ENCODE measurements at places on chromosomes 3 and 15.
A peak's percentile ranks its signal among the peaks of the same experiment; 100 is the strongest.

- DNase-seq = no peak
Observed at GRCh38 chr3:21152555-21152954, 598.5 kb downstream of the ZNF385D start.

DNA sequence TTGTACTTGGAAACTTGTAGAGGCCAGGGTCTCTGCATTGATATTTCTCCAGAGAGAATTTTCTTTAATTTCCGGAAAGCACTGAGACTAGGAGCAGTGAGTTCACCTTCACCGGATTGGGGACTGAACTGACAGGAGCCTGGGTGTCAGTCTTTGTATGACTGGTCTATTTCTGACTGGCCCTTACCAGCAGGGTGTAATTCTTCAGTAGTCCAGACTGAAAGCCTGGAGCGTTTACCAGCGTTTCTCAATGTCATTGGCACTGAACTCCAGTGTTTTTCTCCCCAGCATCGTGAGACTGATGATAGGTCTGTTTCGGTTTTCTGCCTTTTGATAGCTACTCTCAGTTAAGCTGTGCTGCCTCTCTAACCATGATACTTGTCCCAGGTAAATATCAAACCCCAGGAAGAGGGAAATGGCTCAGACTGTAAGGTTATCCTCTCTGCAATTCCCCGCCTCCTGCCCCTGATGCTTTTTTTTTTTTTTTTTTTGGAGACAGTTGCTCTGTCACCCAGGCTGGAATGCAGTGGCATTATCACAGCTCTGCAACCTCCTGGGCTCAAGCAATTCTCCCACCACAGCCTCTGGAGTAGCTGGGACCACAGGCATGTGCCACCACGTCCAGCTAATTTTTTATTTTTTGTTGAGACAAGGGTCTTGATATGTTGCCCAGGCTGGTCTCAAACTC lies 103.6 kb downstream of the CACNA2D3 start:
- no peak for DNase-seq

GRCh38 chr15:74022706-74023470 lies 28.4 kb downstream of the PML start:
- DNase-seq = no peak

GRCh38 chr3:30518872-30519271 lies 87.5 kb upstream of the TGFBR2 start:
- no peak for DNase-seq

DNA sequence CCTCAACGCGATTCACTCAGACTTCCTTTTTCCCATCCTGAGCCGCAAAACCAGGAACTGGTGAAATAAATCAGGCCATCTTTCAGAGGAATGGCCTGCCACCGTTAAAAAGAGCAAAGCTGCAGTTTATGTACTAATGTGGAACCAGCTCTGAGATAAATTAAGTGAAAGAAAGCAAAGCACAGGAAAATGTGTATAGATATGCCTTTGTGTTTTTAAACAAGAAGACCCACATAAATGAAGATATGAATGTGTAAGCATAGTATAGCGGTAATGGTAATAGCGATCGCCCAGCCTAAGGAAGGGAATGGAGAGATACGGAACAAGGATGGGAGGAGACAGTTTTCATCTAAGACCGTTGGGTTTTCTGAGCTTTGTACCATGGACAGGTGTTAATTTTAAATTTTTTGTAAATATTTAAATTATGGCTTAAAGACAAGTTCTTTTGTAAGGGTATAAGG lies 30.8 kb upstream of the RPN1 start:
- DNase-seq = peak; percentile 65

GRCh38 chr3:157128771-157129681 lies 30.9 kb downstream of the CCNL1 start:
- no peak for DNase-seq

DNA sequence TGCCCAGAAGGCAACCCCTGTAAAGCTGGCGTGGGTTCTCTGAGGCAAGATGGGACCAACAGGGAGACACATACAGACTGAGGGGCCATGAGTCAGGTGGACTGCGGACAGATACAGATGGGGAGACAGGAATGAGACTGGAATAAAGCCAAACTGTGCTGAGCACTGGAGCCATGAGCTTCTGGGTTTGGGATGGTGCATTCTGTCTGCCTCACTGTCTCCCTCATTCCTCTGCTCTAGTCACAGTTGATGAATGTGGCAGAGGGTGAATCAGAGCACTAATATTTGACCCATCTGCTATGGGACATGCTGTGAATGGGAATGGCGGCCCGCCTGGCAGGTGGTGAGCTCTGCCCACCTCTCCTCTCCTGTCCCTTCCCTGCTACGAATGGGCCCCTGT lies 262.9 kb downstream of the EPHB1 start:
- peak; percentile 84 for DNase-seq

GRCh38 chr15:43266386-43266785 lies 342 bp downstream of the TGM5 start:
- no peak for DNase-seq

- DNase-seq = peak; percentile 28
Observed at GRCh38 chr3:186209810-186210752, 101.2 kb upstream of the ETV5 start.

DNA sequence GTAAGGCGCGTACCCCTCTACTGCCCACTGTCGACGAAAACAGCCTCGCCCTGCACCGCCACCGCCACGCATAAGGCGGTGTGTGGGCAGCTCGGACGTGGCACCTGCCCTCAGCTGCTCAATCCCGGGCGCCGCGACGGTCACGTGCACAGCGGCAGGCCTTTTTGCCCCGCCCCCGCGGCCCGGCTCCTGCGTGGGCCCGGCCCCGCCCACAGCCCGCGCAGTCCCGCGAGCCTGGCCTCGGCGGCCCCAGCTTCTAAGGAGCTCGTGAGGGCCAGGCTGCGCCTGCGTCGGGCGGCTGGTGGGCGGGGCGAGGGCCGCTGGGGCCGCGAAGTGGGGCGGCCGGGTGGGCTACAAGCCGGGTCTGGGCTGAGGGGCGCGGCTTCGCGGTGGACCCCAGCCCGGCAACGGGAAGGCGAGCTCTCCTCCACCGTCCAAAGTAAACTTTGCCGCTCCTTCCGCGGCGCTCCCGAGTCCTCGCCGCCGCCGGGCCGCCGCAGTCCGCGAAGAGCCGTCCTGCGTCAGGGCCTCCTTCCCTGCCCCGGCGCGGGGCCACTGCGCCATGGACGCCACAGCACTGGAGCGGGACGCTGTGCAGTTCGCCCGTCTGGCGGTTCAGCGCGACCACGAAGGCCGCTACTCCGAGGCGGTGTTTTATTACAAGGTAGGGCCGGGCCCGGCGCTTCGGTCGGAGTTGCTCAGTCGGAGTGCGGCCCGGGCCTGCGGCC lies at the start of gene CAPN7:
Gene CAPN7 (plus strand): TSS at position 313 of the 728 bp plus-strand sequence. CDS start 250 bp downstream, at position 563.
- no peak for DNase-seq

DNA sequence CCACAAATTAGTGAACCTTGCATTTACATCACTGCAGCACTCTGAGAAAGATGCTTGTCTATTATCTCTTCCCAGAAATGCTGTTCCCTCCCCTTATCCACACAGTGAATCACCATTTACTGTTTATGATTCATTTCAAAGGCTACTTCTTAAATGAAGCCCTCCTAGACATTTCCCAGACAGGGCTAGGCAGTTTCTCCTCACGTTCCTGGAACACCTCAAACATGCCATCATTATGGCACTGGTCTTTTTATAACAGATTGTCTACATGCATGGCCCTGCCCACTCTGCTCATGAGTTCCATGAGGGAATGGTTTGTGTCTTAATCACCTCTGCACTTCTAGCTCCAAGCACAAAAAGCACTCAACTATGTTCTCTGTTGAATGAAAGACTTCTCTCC lies 32.2 kb upstream of the TM2D3 start:
- DNase-seq = no peak

GRCh38 chr15:28098766-28099554 lies at the start of gene OCA2:
OCA2 (minus strand) TSS chr15:28099315; CDS start chr15:28081874, 17,441 bp downstream.
- DNase-seq = peak; percentile 15

DNA sequence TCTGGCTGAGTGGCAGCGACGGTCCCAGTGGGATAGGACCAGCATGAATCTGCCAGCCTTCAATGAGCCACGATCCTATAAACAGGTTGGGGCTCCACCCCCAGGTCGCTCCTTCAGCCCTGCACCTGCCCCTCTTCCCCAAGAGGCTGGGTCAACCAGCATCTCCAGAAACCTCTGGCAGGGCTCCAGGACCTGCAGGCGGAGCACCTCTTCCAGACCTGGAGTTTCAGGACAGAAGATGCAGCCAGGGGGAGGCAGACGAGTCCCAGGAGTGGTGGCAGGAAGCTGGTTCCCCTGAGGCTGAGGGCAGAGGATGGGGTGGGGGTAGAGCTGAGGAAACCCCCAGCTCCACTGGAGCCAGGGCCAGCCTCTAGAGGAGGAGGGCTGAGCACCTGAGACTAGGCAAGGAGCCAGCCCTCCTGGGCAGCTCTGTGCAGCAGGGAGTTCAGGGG lies at the start of gene PLA2G4D:
Gene PLA2G4D (minus strand): TSS at position 51 of the 452 bp plus-strand sequence. CDS start 103 bp downstream, outside the sequence.
- no peak for DNase-seq

DNA sequence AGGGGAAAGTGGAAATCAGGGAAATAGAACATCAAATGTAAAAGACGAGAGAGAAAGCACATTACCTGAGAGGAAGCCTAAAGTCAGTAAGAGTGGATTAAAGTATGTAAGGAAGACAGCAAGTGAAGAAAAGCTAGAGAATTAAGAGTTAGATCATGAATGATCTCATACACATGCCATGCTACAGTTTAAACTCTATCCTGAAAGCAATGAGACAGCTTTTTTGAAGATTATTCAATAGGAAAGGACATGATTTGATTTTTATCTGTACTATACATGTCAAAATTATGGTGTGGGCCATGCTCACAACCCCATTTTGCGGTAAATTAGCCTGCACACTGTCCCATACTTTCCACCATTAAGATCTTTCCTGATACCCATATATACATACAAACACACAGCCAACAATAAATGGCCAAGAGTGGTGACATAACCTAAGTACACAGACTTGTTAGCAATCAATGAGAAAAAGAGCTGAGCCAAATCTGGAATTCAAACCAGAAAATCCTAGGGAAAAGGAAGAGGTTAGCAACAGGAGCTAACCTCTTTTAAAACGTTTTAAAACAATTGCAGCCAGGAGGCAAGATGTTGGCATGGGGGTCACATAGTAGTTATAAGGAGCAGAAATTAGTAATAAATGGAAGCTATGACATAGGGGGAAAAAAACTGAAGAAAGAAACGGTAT lies 4.5 kb downstream of the MYO9A start:
- DNase-seq = no peak

GRCh38 chr3:182794455-182795388 lies 1.4 kb downstream of the ATP11B start:
- no peak for DNase-seq

DNA sequence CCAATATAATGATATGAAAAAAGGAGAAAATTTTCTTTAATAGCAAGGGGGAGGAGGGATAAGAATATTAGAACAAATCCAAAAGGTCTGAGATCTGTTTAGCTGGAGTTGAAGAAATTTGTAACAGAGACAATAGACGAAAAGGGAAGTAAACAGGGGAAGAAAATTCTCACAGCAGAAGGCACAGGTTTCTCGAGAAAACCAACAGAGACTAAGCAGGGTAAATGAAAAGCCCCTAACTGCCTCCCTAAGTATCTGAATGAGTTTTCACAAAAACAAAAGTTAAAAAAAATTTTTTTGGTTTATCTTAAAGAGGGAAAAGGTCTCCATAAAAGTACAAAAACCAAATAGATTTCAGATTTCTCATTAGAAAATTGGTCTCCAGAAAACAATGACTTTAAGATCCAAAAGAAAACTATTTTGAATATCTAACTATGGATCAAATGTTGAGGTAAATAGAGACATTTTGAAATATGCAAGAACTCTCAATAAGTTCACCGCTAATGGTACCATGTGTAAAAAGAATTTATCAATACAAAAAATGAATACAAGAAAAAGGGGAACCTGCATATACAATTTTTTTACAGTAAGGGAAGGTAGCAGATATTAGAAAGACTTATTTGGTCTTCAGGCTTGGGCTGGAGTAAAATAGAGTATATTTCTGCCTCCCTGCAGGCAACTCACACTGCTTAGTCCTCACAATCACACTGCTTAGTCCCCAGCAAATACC lies 23.9 kb upstream of the NEK10 start:
- no peak for DNase-seq

GRCh38 chr3:18046131-18046915 lies 303.9 kb upstream of the TBC1D5 start:
- no peak for DNase-seq

DNA sequence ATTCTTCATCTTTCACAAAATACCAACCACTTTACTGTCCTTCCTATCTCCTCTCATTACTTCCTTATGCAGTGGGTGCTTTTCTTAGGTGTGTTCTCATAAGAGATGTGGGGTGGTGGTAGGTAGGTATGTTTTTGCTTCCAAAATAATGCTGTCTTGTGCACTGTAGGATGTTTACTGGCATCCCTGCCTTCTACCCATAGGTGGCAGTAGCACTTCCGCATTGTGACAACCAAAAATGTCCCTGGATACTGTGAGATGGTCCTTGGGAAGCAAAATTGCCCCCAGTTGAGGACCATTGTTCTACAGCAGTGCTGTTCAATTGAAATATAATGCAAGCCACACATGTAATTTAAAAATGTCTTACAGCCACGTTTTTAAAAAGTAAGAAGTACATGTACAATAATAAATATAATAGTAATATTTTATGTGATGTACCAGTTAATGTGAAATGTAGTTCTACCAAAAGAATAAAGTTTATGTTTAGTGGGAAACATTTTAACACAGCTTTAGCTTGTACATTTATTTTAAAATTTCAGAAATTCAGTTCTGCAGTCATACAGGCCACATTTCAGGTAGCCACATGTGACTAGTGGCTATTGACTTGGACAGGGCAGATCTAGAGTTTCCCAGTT lies 75.2 kb downstream of the NEO1 start:
- peak; percentile 17 for DNase-seq

- DNase-seq = no peak
Observed at GRCh38 chr3:128569756-128570155, 76.8 kb upstream of the GATA2 start.

GRCh38 chr3:128854475-128854874 lies 24.9 kb upstream of the ACAD9 start:
- no peak for DNase-seq

GRCh38 chr3:104198131-104198530 lies 1168.6 kb upstream of the ALCAM start:
- DNase-seq = no peak

GRCh38 chr15:41949401-41950126 lies 22.8 kb downstream of the EHD4 start:
- no peak for DNase-seq

DNA sequence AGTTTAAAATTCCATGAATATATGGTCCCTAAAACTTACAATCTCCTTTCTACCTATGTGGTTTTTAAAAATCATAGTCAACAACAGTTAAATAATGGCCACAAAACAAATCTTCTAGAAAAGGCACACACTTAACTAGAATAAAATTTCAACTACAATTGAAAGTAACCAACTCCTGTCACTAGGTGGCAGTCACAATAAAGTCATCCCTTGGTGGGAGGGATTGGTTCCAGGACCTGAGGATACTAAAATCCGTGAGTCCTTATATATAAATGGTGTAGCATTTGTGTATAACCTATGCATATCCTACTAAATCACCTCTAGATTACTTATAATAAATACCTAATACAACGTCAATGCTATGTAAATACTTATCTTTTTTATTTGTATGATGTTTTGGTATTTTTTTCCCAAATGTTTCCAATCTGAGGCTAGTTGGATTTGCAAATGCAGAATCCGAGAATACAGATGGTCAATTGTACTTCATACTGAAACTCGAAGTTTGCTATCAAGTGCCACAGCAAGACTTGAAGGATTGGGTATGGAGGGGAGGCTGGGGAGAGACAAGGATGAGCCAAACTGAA lies 172.6 kb downstream of the FMN1 start:
- DNase-seq = no peak
